Non-pigmented ciliary epithelial cell (primary cell): ENCODE measurements at places on chromosomes 1 and 21.

- no peak for DNase-seq
These were observed 64.2 kb downstream of the ETS2 start for GRCh38 chr21:38869946-38870345.

DNA sequence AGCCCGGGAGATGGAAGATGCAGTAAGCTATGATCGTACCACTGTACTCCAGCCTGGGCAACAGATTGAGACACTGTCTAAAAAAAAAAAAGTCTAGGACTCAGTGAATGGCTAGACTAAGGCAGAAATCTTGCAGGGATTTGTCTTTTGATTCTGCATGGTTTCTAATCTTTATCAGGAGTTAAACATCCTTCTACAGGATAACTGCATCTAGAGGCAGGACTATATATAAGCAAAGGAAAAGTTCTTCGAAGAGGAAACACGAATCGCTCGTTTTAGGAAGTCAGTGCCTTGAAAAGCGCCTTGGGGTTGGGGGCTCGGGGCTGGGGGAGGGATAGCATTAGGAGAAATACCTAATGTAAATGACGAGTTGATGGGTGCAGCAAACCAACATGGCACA is 602 bp upstream of the UFC1 start:
- DNase-seq = no peak

GRCh38 chr1:233815865-233816264 is 88.6 kb upstream of the SLC35F3 start:
- DNase-seq = no peak

GRCh38 chr1:147618077-147618569 is 52.2 kb downstream of the ACP6 start:
- no peak for DNase-seq

DNA sequence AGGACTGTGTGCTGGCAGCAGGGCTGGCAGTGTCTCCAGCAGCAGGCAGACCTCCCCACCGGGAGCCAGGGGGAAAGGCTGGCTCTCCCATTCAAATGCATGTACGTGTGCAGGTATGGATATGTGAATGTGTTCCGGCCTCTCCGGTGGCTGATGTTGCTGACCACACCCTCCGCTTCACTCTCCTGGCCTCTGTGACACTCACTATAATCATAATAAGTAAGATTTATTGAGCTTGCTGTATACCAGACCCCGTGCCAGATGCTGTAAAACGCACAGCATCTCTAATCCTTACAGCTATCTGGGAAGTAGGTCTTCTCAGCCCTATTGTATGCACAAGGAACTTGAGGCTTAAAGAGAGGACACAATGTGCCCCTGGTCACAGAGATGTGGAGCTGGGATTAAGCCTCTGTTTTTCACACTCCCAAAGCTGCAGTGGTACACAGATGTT is 20.5 kb upstream of the ARTN start:
- no peak for DNase-seq

- no peak for DNase-seq
These were observed 8.7 kb downstream of the SELENON start for GRCh38 chr1:25808481-25809244.

GRCh38 chr1:183633676-183634343 is 1.8 kb downstream of the ARPC5 start:
- peak; percentile 83 for DNase-seq

- no peak for DNase-seq
These were observed 31.1 kb downstream of the LHX8 start for GRCh38 chr1:75165264-75165663.
